ENCODE measurements at places on chromosomes 11 and 22.

DNA sequence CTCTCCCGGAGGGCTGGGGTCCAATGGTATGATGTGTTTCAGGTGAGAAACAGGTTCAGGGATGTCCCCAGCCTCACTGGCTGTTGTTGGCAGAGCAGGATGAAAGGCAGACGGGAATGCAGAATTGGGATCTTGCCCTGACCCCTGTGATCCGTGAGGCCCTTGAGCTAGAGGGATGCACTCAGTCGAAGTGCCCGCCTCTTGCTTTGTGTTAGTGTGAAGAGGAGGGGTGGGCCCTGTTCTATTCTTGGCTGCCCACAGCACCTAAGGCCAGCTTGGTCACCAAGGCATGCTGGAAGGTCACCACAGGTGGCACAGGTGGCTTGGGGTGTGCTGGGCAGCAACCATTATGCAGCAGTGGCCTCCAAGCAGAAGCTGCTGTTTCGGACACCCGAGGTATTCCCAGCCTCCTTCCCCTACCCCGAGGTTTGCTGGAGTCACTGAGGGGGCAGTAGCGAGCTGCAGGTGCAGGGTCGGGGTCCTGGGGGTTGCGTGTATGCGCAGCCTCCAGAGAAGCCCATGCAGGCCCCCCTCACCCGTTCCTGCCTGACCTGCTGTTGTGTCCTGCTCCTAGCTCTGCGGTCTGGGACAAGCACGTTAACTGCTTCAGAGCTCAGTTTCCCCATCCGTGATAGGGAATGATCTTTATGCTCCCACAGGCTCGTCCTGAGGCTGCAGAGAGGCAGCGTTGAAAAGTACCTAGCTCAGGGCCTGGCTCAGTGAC lies 13.0 kb downstream of the LRP5 start:
- DNase-seq: no peak
- no peaks in the 10 kb centered on the region for H3K36me3 ChIP-seq

- H3K27me3 ChIP-seq: peaks cover 54% of the 10 kb centered on the region
- no peak within 1 kb of the TSS for H3K27ac ChIP-seq
- DNase-seq: no peak
- H3K4me1 ChIP-seq: peaks cover 7% of the 10 kb centered on the region
Measured at GRCh38 chr11:71565263-71565662, at the start of gene KRTAP5-10. Gene KRTAP5-10, plus strand, starts transcription at chr11:71565563. Its CDS starts 25 bp downstream, at chr11:71565588.

DNA sequence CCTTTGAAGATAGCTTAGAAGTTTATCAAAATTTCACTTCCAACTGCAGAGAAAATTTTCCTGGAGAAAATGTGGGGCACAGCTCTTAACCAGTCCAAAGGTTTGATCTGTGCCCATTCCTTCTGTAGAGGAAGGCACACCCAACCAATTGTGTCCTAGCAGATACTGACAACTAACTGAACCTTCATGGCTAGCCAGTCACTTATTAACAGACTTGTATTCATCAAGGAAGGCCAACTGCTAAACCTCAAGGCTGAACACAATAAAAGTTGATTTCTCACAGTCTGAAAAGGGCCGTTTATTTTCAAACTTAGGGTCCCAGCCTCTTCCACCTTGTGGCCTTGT lies 19.5 kb downstream of the SYT13 start:
- H3K27ac ChIP-seq: no peak overlapping the region
- no peak overlapping the region for H3K4me3 ChIP-seq
- no peaks in the 10 kb centered on the region for H3K36me3 ChIP-seq
- H3K4me1 ChIP-seq: no peaks in the 10 kb centered on the region

- peak overlapping the region; percentile 73 for H3K4me3 ChIP-seq
- no peaks in the 10 kb centered on the region for H3K27me3 ChIP-seq
- no peaks in the 10 kb centered on the region for H3K36me3 ChIP-seq
- H3K4me1 ChIP-seq: peaks cover 75% of the 10 kb centered on the region
Measured at GRCh38 chr11:128624269-128625175, 37.2 kb upstream of the ETS1 start.

DNA sequence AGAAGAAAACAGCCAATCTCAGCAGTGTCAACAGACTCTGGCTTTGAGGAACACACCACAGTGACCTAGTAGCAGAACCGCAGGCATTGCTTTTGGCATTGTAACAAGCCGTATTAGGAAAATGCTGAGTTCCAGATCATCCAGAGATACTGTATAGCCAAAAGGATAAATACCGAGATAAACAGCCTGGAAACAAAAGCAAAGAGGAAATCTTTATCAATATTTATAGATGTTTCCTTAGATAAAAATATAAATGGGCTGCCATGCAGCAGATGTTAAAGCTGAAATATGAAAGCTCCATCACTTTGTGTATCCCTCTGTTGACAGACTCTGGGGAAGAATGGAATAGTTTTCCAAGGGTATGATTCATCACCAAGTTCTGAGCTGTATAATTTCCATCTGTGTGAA lies 98.9 kb upstream of the TP53AIP1 start:
- H3K4me1 ChIP-seq: no peaks in the 10 kb centered on the region
- no peak overlapping the region for H3K27ac ChIP-seq
- no peak overlapping the region for H3K4me3 ChIP-seq

DNA sequence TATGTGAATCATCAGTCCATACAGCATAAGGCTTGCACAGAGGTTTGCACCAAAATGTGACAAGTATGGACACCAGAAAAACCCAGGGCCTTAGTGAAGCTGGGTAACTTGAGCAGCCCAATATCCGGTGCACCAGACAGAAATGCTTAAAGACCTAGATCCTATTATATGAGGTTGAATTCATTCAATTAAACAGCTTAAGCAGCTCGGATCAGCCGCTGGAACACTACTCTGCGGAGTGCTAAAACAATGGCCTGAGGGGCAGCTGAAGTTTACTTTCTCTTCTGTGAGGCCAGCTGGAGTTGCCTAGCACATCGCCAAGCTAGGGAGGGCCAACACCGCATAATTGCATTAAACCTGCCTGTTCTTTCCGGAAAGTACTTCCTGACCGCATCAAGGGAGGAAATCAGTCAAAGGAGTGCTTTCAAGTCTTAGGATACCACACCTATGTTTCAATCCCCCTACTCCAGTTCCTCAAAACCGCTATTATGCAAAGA lies 17.0 kb upstream of the FAM181B start:
- DNase-seq: no peak
- peaks cover 4% of the 10 kb centered on the region for H3K4me1 ChIP-seq
- H3K27ac ChIP-seq: no peak overlapping the region
- H3K4me3 ChIP-seq: peak overlapping the region; percentile 22
- H3K36me3 ChIP-seq: no peaks in the 10 kb centered on the region
- peaks cover 23% of the 10 kb centered on the region for H3K27me3 ChIP-seq

DNA sequence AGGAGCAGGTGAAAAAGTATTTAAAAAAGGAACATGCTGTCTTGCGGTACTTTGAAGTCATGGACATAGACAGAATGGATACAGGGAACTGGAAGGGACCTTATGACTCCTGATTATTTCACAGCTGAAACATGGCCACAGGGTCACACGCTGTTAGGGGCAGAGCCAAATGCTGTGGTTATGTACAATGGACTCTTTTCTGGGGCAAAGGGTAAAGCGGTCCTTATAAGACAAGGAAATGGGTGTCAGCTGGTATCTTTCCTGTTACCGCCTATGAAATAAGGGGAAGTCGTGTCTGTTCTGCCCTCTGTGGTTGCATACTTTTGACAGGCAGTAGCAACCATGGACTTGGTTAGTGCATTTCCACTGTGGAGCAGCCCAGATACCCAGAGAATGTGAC lies 12.8 kb upstream of the ST14 start:
- H3K27ac ChIP-seq: peak overlapping the region; percentile 75
- no peak overlapping the region for H3K4me3 ChIP-seq
- no peaks in the 10 kb centered on the region for H3K27me3 ChIP-seq
- peaks cover 15% of the 10 kb centered on the region for H3K36me3 ChIP-seq
- DNase-seq: no peak
- H3K4me1 ChIP-seq: peaks cover 33% of the 10 kb centered on the region

DNA sequence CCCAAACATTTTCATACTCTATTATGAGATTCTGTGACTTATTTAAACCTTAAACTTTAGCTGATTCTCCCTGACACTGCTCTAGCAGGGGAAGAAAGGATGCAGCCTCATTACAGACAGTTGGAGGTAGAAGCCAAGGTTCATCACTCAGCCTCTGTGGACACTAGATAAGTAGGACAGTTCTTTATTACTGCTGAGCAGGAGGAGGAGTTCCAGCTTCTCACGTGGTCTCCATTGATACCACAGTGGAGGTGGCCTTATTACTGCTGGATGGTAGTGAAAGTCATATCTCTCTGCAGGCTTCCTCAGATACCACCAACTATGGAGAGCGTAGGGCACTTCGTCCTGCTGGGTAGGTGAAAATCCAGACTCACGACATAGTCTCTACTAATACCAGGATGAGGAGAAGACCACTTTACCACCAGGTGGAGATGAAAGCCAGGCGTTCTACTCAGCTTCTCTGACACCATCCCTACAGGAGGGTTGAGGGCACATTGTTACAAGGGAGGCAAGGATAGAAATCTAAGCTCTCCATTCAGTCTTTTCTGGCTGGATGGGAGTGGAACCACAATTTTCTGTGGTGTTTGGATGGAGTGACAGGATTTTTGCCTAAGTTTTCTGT lies 13.1 kb upstream of the ANGPTL5 start:
- H3K4me1 ChIP-seq: no peaks in the 10 kb centered on the region
- H3K27me3 ChIP-seq: no peaks in the 10 kb centered on the region
- H3K27ac ChIP-seq: no peak overlapping the region
- H3K4me3 ChIP-seq: no peak overlapping the region
- peaks cover 12% of the 10 kb centered on the region for H3K36me3 ChIP-seq

DNA sequence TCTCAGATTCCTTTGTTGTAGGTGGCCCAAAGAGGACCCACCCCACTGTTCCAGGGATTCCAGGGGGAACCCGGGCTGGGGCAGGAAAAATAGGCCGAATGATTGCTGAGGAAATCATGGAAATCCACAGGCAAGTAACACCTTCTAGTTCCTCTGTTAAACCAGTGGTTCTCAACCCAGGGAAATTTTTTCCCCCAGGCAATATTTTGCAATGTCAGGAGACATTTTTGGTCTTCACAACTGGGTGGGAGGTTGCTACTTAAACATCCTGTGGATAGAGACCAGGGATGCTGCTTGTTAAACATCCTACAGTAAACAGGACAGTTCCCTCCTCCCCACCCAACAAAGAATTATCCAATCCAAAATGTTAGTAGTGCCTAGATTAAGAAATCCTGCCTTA lies 84.7 kb downstream of the BTBD10 start:
- peaks cover 45% of the 10 kb centered on the region for H3K36me3 ChIP-seq
- H3K27me3 ChIP-seq: no peaks in the 10 kb centered on the region
- no peaks in the 10 kb centered on the region for H3K4me1 ChIP-seq

GRCh38 chr11:124460459-124460858 lies 15.0 kb upstream of the OR8B8 start:
- H3K27me3 ChIP-seq: peaks cover 9% of the 10 kb centered on the region
- DNase-seq: no peak
- no peaks in the 10 kb centered on the region for H3K36me3 ChIP-seq
- no peak overlapping the region for H3K4me3 ChIP-seq
- peaks cover 2% of the 10 kb centered on the region for H3K4me1 ChIP-seq
- no peak overlapping the region for H3K27ac ChIP-seq

DNA sequence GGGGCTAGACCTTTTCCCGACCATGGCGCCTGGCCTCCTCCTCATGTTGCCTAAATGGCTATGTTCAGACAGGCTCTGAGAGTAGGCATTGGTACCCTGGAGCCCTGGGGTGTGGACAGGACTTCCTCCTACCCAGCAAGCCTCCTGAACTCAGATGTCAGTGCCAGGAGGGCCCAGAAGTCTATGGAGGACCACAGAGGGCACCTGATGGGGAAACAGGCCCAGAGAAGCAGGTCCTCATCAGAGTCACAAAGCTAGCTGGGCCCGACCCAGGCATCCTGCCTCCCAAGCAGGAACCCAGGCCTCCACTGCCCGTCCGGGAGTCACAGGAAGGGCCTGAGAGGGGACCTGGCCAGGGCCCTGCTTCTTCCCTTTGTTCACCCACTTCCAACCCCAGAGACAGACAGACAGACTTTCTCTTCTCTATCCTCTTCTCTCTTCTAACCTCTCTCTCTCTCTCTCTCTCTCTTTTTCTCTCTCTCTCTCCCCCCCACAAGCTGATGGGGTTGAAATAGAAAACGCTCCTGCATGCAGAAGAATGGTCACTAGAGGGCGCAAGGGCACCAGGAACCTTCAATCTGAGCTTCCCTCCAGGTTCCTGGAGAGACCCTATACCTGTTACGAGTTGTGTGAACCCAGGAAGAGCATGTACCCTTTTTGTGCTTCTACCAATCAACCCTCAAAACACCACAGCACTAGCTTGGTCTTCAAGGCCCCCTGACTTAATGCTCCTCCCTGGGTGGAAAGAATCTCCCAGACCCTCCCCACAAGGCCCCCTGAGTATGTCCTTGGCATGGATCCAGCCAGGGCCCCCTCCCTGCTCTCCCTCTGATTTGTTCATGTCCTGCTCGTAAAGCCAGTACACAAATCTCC lies 27.1 kb downstream of the ARAP1 start:
- H3K27me3 ChIP-seq: no peaks in the 10 kb centered on the region
- peak overlapping the region; percentile 9 for H3K27ac ChIP-seq
- H3K36me3 ChIP-seq: peaks cover 36% of the 10 kb centered on the region
- H3K4me1 ChIP-seq: peaks cover 82% of the 10 kb centered on the region
- H3K4me3 ChIP-seq: no peak overlapping the region

- H3K4me3 ChIP-seq: no peak overlapping the region
- H3K36me3 ChIP-seq: no peaks in the 10 kb centered on the region
- H3K27ac ChIP-seq: no peak overlapping the region
- H3K4me1 ChIP-seq: peaks cover 18% of the 10 kb centered on the region
Measured at GRCh38 chr11:111449696-111450479, 62.3 kb downstream of the BTG4 start.

DNA sequence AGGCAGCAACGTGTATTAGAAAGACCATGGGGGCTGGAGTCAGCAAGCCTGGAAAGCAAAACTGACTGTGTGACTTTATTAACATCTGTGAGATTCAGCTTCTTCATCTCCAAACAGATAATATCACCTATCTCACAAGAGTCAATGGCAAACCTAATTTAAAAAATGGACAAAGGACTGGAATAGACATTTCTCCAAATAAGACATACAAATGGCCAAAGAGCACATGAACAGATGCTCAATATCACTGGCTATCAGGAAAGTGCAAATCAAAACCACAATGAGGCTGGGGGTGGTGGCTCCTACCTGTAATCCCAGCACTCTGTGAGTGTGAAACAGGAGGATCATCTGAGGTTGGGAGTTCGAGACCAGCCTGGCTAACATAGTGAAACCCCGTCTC lies 69.6 kb downstream of the CLPB start:
- no peaks in the 10 kb centered on the region for H3K27me3 ChIP-seq
- no peaks in the 10 kb centered on the region for H3K4me1 ChIP-seq
- no peak for DNase-seq
- H3K36me3 ChIP-seq: peaks cover 35% of the 10 kb centered on the region
- no peak overlapping the region for H3K4me3 ChIP-seq

GRCh38 chr22:44596396-44597125 lies 98.5 kb upstream of the RTL6 start:
- H3K27ac ChIP-seq: no peak overlapping the region
- no peak for DNase-seq
- H3K27me3 ChIP-seq: peaks cover 26% of the 10 kb centered on the region

DNA sequence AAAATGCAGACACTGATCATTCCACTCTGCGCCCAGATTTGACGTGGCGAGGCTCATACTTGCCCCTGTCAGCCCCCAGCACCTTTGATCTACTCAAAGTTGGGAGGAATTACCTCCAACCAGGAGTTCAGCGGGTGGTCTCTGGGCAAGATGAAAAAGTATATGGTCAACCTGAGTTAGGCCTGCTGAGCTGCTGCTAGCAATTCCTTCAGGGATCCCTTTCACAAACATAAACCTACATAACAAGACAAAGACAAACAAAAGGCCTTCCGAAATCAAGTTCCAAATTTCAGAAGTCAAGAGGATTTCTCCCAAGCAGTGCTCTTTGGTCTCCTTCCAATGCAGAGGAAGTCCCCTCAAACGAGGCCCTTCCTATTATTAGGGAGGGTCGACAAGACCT lies 20.8 kb downstream of the CLDN5 start:
- no peak for DNase-seq
- H3K27ac ChIP-seq: no peak overlapping the region
- H3K36me3 ChIP-seq: peaks cover 11% of the 10 kb centered on the region
- H3K27me3 ChIP-seq: no peaks in the 10 kb centered on the region
- no peak overlapping the region for H3K4me3 ChIP-seq
- peaks cover 6% of the 10 kb centered on the region for H3K4me1 ChIP-seq

Data from stimulated activated naive B cell treated with anti-CD40 and anti-IgM and Interleukin-4, amounts not matched to agents 10 μg/mL and 1 μg/mL and 100 μg/mL, for 72 hours (primary cell).